ENCODE measurements at places on chromosomes 5 and 9.

DNA sequence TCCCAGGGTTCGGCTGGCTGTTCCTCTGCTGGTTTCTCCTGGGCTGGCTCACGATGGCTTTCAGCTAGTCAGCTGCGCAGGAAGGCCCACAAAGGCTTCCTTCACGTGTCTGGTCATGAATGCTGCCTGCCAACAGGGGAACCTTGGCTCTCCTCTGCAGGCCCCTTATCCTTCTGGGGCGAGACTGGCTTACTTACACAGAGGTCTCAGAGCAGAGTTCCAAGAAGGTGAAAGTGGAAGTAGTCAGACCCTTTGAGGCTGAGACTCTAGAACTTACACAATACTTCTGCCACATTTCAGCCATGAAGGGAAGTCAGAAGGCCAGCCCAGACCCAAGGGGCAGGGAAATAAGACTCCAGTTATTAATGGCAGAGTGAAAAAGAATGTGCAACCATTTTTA, 99.5 kb downstream of the LHFPL2 start:
- no peak for DNase-seq

- peak; percentile 16 for DNase-seq
These were observed 16.2 kb upstream of the NDUFB6 start for GRCh38 chr9:32589083-32589723.

DNA sequence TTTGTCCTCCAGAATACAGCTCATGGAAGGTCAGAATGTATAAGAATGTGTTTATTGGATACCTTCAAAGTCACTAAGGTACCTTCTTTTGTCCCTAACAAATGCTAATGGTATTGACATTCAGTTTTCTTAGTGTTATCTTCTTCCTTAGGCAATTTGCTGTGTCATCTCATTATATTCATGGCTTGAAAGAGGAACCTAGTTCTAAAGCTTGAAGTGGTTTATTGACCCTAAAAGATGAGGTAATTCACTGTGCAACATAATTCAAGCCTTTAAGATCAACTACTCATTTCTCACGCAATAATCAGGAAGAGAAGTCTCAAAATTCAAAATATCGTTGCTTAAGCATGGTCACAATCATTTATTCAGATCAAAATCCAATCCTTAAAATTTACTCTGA, 342.7 kb upstream of the RIOK2 start:
- DNase-seq = no peak

- no peak for DNase-seq
These were observed 14.9 kb upstream of the NDUFB6 start for GRCh38 chr9:32587901-32588300.

GRCh38 chr5:13480834-13481233, 463.7 kb downstream of the DNAH5 start:
- DNase-seq = no peak

GRCh38 chr5:135546912-135547311, 11.1 kb upstream of the NEUROG1 start:
- DNase-seq = no peak

- no peak for DNase-seq
These were observed 310.8 kb downstream of the DRD1 start for GRCh38 chr5:175133185-175133584.

GRCh38 chr5:80479713-80480112, 8.2 kb upstream of the FAM151B start:
- DNase-seq = no peak

- DNase-seq = no peak
These were observed 234.7 kb downstream of the HTR1A start for GRCh38 chr5:63727583-63727982.

DNA sequence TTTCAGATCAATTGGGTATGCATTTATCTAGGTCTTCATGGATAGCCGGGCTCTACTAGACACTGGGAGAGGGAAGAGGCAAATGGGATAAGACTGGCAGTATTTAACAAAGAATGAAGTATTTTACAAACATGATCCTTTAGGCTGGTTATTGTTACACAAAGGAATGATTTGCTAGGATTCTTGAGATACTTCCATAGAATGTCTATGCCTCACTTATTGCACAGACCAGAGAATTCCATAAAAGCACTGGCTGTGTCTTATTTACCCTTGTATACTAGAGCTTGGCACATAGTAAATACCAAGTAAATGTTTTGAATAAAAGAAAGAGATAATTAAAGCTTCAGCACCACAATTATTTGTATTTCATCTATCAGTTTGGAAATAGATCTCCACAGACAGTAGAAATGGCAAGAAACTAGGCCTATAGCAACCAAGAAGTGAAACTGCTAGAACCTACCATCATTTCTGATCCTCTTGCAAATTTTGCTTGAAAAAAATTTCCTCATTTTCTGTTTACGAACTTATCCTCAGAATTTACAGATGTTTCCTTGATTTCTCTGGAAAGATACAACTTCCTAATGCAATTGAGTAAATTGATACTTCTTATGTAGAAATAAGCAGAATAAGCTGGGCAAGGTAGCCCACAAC, 3.8 kb downstream of the PDCD1LG2 start:
- no peak for DNase-seq

DNA sequence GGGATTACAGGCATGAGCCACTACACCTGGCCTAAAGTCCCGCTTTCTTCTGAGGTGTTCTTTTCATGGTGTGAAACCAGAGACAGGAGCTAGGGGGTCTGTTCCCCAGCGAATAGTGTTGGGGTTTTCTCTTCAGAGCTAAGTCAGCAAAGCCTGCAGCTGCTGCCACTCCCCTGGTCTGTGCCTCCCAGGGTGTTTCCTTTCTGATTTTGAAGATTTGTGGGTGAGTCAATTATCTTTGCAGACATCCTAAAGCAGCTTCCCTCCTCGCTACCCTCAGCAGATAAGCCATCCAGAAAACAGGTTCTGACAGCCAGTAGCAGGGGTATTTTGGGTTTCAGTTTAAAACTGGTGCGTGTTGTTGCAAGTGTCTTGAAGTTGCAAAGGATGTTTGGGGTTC, 72.0 kb upstream of the IQGAP2 start:
- DNase-seq = no peak

GRCh38 chr5:33068786-33069185, 357.7 kb downstream of the NPR3 start:
- DNase-seq = no peak

- DNase-seq = no peak
These were observed 1.5 kb downstream of the NFIL3 start for GRCh38 chr9:91421971-91422757.

GRCh38 chr5:1747079-1747802, 52.4 kb downstream of the MRPL36 start:
- DNase-seq = no peak
